ENCODE measurements at places on chromosomes 13 and 19.
A peak's percentile ranks its signal among the peaks of the same experiment; 100 is the strongest.

DNA sequence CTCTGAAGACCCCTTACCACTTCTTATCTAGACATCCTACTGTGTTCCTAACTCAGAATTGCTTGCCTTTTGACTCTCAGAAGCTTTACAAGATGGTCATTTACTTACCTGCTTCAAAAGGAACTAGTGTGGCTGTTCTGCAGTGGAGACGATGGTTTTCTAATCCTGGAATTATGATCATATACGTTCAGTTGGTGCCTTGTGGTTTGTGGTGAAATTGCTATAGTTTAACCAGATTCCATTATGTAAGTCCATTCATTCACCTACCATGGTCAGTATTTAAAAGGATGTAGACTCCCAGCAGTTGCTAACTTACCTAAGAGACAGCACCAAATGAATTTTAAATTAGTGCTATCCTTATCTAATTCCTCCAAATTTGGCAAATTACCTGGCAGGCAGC lies 210.9 kb downstream of the SHISA2 start:
- no peak for DNase-seq

DNA sequence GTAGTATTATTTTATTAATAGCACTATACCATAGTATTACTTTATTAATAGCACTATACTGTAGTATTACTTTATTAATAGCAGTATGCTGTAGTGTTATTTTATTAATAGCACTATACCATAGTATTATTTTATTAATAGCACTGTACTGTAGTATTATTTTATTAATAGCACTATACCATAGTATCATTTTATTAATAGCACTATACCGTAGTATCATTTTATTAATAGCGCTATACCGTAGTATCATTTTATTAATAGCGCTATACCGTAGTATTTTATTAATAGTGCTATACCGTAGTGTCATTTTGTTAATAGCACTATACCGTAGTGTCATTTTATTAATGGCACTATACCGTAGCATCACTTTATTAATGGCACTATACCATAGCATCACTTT lies 191.8 kb downstream of the GPC6 start:
- no peak for DNase-seq

- no peak for DNase-seq
Observed at GRCh38 chr13:75372517-75372916, 109.5 kb downstream of the TBC1D4 start.

DNA sequence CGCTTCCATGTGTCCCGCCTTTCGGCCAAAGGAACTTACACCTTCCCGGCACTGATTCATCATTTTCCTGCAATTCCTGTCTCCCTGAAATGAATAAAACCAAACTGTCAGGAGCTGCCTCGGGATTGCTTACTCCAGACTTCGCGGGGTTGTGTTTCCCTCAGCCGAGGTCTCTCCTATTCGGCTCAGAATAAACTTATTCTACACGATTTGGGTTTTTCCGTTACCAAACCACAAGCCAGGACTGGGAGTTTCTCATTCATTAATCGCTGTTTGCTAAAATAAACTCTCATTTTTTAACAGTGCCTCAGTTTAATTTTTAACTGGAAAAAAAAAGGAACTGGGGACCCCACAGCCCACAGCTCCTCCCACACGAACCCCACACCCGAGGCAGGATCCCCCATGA lies 667 bp downstream of the ZNF878 start:
- peak; percentile 43 for DNase-seq

- peak; percentile 92 for DNase-seq
Observed at GRCh38 chr19:50333737-50334617, 4.8 kb upstream of the KCNC3 start.

DNA sequence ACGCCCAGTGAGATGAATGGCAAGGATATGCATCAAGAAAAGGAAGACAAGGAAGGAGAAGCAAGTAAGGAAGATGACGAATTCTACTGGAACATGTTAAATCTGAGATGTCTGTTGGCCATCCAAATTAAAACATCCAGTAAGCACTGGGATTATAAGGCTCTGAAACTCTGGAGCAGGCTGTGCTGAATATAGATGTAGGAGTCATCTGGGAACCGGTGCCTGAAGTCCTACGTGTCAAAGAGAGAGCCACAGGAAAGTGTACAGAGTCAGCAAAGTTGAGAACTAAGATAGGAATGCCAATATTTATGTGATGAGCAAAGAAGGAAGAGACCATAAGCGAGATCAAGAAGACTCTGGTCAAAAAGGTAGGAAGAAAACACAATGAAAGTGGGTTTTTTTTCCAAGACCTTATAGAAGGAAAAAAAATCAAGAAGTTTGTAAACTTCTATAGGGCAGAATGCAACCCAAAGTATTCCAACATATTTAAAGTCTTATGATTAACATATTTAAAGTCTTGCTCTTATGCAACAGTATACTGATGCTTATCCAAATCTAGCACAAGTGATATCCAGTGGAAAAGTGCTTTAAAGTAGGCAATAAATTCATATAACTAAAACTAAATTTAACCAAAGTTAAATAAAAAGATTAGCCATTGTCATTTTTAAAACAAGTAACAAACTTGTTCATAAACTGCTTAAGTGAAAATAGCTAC lies 51.2 kb upstream of the EEF1AKMT1 start:
- no peak for DNase-seq

DNA sequence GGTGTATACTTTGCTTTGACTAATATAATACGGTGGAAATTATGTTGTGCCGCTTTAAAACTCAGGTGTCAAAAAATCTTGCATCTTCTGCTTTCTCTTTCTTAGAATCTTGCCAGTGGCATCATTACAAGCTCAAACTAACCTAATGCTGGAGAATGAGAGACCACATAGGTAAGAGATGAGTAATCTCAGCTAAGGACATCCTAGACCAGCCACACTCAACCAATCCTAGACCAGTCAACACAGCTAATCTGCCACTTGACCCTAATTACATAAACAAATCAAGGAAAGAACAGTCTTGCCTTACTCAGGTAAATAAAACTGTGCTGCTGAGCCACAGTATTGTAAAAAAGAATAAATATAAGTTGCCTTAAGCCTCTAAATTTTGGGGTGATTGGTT lies 1323.9 kb upstream of the SPRY2 start:
- no peak for DNase-seq

- DNase-seq, result no peak
Observed at GRCh38 chr19:23437901-23438300, 42.6 kb upstream of the ZNF91 start.

- no peak for DNase-seq
Observed at GRCh38 chr13:109309625-109310363, 476.6 kb downstream of the IRS2 start.

DNA sequence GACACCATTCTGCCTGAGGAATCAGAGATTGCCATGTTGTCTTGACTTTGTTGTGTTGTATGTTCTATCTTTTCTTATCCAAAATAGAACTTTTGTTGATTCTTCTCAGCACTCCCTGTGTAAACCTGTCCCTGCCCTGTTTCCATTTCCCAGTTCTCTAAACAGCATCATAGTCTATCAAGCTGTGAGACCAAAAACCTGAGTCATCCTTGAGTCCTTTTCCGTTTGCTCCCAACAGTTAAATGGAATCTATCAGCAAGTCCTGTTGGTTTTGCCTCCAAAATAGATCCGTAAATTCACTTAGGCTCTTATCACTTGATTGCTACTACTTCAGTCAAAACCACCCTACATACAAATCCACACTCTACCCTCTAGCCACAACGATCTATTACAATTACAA lies 667.1 kb downstream of the PCDH9 start:
- no peak for DNase-seq

DNA sequence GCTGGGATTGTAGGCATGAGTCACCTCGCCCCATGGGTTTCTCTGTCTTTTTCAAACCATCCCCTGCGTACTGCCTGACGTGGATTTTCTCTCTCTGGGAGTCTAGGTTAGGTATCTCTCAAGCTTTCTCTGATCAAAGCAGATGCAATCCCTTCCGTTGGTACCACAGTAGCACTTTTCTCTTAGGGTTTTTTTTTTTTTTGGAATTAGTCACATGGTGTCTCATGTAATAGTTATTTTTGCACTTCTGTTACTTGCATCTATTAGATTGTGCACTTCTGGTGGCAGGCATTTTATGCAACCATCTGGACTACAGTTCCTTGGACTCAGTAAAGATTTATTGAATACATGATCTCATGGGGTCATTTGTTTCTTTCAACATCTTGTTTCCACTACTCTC lies 72.1 kb downstream of the GPC6 start:
- DNase-seq, result no peak

GRCh38 chr19:31083105-31083504 lies 266.1 kb downstream of the TSHZ3 start:
- DNase-seq, result no peak

DNA sequence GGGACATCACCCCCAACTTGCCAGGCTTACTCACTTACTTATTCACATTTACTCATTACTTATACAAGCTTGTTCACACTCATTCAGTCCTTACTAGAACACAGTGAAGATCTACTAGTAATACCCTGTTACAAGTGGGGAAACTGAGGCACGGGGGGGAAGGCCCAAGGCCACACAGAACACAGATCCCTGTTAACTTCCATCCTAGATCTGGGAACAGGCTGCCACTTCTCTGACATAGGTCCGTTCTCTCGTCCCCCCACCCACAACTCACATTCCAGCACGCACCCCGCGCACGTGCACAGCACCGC lies 1.5 kb upstream of the NRTN start:
- no peak for DNase-seq

GRCh38 chr13:78247362-78247761 lies 328.7 kb upstream of the EDNRB start:
- DNase-seq, result no peak

- DNase-seq, result no peak
Observed at GRCh38 chr19:16366056-16366432, 41.4 kb downstream of the KLF2 start.

DNA sequence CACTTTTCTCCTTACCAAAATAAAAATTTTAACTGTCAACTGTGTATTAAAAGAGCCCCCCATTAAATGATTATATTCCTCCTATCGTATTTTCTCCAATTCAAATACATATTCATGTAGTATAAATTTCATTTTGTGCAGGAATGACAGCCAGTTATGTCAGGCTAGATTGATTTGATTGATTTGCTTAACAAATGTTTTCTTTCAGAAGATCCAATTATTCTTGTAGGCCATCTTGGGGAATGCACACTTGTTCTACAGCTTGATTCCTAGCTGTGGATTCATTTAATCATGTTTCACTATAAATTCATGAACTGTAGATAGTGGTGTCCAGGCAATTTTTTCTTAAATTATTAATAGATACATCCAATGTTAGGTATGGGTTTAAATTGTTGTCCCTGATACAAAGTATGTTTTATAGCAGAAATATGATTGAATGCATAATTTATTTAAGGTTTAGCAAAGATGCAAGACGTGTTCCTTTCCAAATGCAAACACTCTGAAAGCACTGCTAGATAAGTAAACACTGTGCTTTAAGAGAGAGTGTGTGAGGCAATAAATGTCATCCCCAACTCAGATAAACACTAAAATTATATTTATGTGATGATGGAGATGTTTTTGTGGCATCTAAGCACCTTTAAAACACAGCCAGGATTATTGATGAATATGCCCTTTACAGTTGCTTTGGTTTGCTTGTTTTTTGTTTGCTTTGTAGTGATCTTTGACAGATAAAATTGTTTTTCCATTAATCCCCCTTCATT lies 531.1 kb downstream of the DCT start:
- no peak for DNase-seq

DNA sequence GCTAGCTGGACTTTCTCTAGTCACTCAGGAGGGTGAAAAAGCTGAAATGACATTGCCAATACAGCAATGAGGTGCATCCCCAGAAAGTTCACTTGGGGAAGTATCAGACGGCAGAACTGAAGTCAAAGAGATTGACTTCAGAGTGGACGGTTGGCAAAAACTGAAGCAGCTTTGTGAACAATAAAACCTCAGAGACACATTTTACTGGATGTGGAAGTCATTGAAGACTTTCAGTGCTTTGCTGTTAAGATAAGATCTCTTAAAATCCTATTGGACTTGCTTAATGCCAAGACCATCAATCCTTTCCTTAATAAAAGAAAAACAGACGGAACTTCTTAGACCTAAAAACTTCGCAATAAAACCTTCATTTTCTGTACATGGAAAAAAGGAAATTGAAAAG lies 103.7 kb downstream of the ABCC4 start:
- DNase-seq, result no peak

DNA sequence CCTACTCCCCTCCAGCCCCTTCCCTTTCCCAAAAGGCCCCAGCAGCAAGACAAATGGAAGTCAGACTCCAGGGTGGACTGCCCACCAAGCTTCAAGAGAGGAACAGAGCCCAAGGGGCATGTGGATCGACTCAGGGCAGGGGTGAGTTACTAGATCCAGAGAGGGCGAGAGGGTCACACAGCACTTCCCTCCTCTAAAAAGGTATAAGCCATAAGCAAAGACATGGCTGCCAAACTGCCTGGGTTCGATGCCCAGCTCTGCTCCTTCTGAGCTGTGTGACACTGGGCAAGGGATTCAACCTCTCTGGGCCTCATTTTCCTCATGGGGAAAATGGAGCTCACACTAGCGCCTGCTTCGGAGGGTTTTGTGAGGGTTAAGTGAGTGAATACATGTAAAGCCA lies 3.8 kb downstream of the PPP1R14A start:
- no peak for DNase-seq

DNA sequence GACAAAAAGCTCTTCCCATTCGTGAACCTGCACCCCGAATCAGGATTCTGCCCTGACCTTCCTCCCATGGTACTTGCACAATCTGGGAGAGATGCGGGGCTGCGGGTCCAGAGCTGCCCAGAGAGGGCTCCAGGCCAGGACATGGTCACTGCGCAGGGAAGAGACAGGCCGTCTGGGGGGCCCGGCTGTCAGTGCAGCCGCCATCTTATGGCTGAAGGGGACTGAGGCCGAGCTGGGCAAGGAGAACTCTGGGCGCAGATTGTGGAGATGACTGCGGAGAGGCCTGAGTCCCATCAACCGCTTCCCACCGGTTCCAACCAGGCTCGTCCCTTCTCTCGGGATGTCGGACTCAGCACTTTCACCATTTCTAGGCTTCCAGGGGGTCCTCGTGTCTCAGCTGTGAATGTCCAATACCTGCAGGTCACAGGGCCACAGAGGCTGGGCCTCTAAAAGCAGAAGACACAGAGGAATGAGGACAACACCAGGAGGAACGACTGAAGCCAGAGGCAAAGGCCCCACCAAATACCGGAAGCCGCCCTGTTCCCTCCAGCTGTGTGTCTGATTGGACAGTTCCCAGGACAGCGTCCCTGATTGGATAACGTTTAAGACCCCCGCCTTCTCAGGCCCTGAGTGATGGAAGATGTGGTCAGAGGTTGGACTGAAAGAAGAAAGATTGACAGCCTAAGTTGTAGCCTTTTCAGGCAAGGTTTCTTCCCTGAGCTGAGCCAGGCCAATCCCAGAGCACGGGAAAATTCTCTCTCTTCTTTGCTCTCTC lies 117.1 kb upstream of the ZNF91 start:
- no peak for DNase-seq

GRCh38 chr13:20828539-20829364 lies 55.0 kb upstream of the EEF1AKMT1 start:
- peak; percentile 34 for DNase-seq

GRCh38 chr13:25380082-25380481 lies 8.3 kb downstream of the ATP8A2 start:
- no peak for DNase-seq

GRCh38 chr13:35475212-35475959 lies 1.1 kb downstream of the MAB21L1 start:
- no peak for DNase-seq

Measured in GM13976 (cell line).